ENCODE measurements at places on chromosomes 12 and 14.

DNA sequence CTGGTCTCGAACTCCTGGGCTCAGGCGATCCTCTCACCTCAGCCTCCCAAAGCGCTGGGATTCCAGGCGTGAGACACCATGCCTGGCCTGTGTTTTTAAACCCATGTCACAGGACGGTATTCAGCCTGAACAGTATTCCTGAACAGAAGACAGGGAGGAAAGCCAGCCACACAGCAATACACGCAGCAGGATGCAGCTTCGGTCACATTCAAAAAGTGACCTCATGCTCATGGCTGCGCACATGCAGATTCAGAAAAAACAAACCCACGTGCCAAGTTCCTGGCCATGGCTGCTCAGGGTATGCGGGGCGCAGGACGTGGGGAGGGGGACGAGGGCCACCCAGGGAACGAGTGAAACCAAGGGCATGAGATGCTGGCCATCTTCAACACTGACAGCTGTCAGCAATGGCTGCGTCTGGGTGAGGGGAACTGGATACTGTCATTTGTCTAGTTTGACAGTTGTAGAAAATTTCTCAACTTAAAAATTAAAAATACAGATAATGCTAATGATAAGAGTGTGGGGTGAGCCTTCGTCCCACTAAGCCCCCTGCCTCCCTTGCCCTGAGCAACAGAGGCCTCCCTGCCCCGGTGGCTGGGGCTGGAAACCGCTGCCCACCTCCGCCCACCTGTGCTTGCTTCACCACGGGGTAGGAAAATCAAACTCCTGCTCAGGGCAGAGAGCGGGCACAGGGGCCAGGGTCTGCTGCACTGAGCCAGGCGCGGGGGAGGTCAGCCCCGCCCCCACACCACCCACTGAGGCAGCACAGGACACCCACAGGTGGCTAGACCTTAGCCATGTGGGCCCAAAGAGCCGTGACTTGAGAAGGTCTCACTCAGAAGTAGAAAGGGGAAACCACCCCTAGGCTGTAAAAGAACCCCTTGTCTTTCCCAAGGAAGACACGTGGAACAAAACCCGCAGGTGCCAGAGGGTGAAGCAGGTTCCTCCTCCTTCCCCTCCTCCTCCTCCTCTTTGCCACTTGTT, 84.2 kb downstream of the SCARB1 start:
- no peak for DNase-seq

GRCh38 chr12:56772625-56773024, 9.5 kb downstream of the HSD17B6 start:
- DNase-seq: no peak

DNA sequence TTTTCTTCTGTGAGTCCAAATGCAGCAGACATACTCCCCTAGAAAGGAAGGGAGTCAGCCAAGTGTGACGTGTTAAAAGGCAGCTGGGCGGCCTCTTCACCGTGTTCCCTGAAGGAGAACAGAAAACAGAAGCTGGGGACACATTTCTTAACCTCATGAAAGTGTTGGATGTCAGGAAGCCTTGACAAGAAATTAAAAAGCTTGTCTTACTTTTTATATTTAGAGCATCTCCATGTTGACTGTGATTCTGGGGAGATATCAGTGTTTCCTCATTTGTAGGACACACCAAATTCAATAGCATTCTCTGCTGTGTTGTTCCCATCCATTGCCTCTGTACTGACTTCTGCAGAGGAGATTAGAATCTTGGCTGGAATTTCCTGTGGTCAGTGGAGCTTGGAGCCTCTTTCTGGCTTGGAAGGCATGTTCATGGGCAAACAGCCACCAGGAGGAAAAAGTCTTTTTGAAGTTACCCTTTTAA, 93.7 kb downstream of the RMST start:
- DNase-seq: peak; percentile 73

GRCh38 chr12:85301051-85301450, 21.0 kb downstream of the ALX1 start:
- DNase-seq: no peak

DNA sequence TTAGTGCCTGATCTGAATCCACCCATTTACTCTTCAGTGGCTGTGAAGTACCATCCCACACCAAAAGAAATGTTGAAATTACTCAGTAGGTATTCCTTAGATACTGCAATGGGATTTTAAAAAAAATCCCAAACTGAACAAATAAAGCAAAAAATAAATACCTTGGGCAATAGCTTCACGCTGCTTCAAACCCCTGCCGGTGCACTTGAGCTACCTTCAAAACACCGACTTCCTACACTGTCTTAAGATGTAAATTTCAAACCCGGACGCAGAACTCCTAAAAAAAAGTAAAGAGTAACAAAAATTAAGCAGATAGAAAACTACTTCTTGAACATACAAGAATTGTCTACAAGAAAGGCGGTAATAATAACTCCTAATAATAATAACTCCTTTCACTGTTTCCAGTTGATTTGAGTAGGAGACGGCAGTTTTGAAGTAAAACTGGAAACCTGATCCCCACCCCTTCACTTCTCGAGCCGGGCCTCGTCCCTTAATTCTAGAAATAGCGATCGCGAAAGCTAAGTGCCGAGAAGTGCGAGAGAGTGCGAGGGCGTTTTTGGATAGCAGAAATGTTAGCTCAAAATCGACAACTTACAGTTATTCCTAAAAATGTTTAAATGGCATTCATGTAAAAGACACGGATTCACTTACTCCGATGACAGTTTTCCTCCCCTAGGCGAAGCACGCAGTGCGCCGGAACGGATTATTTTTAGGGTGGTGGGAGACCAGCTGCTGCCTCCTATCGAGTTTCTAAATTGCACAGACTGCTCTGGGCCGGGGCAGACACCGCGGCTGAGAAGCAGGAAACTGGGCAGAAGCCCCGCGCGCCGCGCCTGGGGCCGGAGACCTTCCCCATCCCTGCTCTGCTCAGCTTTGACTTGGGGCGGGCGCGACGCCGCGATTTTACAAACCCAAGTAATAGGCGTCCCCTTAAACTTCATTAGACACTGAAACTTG, at the start of gene ABCC9:
ABCC9 (minus strand) TSS at position 878 of the 957 bp plus-strand sequence. CDS start 4,752 bp downstream, outside the sequence.
- DNase-seq: no peak

DNA sequence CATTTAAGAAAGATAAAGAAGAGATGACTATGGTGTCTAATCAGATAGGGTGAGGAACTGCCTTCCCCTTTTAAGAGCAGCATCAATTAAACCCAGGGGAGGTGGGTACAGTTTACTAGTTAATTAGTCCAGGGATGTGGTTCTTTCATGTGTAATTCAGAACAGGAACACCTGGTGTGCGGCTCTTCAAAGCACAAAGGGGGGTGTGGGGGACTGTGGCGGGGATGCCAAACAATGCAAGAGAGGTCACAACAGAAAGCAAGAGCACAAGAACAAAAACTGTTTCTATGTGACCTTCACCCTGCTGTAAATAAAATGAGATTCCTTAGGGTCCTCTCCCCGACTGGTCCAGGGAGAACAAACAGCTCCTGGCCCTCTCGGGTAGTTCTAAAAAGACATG, 183.9 kb upstream of the SOX5 start:
- DNase-seq: peak; percentile 17

- no peak for DNase-seq
These were observed 26.3 kb downstream of the MLXIP start for GRCh38 chr12:122104844-122105243.

DNA sequence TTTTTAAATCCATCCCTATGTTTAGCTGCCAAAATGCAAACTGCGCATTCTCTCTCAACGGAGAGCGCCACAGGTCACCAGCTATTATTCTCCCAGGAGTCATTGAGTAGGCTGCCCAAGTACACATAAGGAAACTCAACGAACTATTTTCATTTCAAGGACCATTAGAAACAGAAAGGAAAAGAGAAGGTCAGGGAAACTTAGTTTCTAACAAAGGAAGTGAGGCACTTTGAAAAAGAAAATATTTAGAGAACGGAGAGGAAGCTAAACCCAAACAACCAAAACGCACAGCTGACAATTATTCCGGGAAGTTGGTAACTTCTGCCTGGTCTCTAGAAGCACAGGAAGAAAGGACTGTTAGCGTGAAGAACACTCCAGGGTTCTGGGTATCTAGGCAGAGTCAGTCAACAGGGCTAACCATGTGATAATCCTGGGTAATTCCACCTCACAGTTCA, 23.5 kb downstream of the GPHB5 start:
- no peak for DNase-seq

DNA sequence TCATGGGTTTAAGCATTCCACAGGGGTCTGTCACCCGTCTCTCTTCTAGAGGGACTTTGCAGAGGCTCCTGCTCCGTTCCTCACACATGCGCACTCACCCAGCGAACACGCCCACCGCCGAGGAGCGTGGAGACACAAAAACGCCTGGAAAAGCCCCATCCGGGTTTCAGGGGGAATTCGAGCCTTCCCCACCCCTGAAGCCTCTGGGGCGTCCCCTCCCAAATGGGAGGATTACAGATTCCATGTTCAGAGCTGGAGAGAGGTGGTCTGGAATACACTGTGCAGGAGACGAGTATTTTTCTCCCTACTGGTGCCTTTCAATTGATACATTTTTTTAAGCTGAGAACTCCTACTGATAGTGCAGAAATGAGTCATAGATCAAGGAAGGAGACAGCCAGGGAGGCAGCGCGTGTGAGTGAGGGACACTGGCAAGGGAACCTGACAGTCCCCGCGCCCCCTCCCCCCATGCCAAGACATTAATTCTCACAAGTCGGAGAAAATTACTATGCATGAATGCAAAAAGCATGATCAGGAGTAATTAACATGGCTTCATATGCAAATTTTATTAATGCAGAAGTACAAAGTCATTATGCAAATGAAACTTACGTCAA, 36.9 kb downstream of the BCL11B start:
- DNase-seq: peak; percentile 85

- DNase-seq: no peak
These were observed 341 bp downstream of the ZNF10 start for GRCh38 chr12:133130808-133131128.

DNA sequence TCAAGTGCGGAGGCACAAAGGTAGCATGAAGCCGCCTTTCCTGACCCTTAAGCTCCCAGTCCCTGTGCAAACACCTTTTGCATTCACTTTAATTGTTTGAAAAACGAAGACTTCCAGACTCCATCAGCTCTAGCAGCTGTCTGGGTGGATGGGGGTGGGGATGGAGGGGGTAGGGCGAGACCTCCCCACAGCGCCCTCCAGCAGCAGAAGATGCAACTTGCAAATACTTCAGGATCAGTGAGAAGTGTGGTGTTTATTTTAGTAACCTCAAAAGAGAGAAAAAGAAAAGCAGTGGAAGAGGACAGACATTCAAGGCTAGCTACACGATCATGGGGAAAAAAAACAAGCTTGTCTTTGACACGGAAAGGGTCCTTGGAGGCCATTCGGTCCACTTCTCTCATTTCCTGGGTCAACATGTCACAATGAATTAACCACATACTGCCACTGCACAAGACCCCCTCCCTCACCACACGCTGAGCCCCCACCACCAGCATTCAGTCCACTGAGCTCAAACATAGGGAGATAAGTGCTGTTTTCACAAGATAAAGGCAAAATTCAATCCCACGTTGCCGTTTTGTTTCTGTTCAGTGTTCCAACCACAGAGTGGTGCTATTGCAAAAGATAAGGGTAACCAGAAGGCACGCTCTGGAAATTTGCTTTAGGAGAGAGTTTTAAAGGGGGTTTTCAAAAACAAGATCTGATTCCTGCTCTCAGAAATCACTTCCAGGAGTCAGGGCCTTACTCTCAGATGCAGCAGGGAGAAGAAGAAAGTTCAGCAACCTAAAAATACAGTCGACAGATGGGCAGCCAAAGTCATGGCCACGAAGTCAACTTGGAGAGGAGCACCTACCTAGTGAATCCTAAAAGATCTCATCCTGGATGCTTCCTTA, 3.3 kb upstream of the NTF3 start:
- peak; percentile 88 for DNase-seq

- DNase-seq: no peak
These were observed 111.1 kb downstream of the SPTSSA start for GRCh38 chr14:34350903-34351302.

DNA sequence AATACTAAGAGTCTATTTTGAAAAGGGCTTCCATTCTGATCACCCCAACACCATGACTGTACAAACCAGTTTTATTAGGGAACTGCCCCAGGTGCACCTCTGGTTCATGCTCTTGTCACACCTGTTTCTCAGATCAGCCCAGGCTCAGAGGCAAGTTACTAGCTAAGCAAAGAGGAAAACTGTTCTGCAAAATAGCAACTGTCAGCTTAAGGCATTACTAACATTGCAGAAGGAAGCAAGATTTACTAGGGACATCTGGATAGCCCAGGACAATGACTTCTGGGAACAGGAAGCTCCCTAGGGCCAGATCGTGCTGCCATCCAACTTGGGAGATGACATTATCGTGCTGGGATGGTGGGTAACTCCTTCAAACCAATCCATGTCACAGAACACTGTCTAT, 30.1 kb downstream of the ANAPC7 start:
- no peak for DNase-seq

GRCh38 chr12:121903202-121903601, 14.6 kb downstream of the PSMD9 start:
- no peak for DNase-seq

Measured in eye (tissue), 1 donor.